ENCODE measurements at places on chromosomes 3 and 15.

GRCh38 chr15:82810061-82810889 lies 847 bp downstream of the WHAMM start:
- DNase-seq, result peak; percentile 79

DNA sequence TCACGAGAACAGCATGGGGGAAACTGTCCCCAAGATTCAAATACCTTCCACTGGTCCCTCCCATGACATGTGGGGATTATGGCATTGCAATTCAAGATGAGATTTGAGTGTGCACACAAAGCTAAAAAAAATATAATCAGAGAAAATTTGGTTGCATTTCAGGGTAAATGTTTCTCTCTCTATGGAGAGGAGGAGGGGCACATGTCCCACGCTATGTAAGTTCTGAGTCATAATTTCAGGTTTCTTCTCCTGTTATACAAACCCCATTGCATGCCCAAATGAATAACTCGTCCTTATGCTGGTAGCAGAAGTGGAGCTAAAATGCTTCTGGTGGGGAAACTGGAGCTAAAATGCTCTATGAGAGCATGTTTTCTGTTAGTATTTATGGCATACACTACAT lies 209.7 kb upstream of the DCBLD2 start:
- no peak for DNase-seq

DNA sequence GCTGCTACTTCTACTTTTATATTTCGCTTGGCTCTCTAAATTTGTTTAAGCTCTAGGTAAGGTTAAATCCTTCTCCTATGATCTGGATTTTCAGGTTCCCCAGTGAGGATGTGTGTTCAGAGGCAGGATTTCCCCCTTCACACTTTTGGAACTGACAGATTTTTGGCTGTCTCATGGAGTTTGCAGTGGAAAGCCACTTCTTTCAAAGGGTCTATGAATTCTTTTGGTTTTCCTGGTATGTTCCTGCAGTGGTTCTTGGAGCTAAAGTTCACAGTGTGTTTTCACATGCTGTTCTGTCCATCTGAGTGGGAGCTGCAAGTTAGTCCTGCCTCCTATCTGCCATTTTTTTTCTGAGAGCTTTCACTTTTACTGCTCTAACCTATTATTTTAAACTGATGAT lies 21.6 kb upstream of the TIGIT start:
- no peak for DNase-seq

- DNase-seq, result no peak
These were observed 383.4 kb upstream of the ARRDC4 start for GRCh38 chr15:97576929-97577645.

GRCh38 chr3:16596352-16597032 lies 8.7 kb downstream of the DAZL start:
- DNase-seq, result no peak

DNA sequence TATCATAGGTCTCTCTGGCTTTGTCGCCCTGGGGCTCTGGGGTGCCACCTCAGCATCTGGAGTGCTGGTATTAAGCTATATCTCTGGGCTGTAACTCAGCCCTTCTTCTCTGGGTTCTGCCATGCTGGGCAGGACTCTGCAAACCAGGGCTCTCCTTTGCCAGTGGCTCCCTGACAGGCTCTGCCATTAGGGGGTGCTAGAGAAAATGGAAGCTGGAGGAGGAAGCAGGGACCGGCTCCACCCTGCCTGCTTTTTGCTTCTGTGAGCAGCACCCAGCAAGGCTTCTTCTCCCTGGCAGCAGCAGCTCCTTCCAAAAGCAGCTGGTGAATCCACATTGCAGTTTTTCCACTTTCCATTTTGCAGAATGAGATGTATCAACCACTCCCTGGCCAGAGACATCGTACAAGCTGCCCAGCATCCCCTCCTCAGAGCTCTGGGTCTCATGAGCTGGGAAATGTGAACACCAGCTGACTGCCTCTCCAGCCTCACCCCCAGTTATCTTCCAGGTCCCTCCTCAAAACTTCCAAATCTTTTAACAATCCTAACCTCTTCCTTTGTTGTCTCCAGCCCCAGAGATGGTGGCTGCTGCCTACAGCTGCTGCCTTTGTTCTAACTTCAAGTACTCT lies 165.0 kb downstream of the ABHD5 start:
- peak; percentile 76 for DNase-seq

DNA sequence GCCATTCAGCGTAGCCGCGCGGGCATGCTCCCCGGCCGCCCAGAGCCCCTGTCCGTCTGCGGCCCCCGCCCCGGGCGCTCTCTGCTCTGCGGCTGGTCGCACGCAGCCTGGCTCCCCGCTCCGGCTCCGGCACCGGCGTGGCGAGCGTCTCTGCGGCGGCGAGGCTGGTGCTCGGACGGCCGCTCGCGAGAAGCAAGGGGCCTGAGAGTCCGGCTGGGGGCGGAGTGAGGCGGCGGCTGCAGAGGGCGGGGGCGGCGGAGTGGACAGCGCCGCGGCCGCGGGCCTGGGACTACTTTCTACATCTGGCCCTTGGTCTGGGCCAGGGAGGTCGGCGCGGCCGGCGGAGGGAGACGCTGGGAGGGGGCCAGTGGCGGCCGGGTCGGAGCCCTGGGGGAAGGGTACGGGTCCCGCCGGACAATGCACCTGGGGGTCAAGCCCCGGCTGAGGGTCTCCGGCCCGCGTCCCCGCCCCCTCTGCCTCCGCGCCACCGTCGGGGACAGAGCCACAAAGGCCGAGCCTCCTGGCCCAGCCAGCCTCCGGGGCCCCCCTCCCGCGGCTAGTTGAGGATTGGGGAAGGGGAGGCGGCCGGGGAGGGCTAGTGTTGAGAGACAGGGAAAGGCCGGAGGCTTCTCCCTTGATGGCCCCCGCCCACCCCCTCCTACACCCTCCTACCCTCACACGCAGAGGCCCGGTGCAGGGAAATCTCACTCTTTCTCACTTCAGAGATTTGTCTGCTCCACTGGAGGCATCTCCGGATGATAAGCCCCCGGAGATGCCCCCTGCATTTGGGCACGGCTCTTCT lies at the start of gene PRTG:
PRTG (minus strand) TSS at position 226 of the 802 bp plus-strand sequence; CDS start at position 5, 221 bp downstream.
- DNase-seq, result peak; percentile 22

GRCh38 chr15:25987638-25988037 lies 124.5 kb upstream of the ATP10A start:
- DNase-seq, result no peak

DNA sequence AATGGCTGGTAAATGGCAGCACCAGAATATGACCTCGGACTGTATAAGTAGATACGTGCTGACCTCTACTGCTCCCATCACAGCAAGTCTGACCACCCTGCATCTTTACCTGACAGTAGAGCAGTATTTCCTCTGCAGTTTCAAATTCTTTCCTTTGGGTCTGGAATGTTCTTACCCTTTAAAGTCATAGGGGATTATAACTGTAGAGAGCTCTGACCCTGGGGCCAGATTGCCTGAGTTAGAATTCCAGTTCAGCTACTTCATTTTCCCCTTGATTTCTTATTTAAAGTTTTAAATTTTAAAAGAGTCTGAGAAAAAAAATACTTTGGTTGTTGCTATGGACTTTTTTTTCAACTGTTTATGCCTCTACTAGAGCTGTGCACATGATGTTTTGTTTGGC lies 237.7 kb downstream of the NR1D2 start:
- no peak for DNase-seq

DNA sequence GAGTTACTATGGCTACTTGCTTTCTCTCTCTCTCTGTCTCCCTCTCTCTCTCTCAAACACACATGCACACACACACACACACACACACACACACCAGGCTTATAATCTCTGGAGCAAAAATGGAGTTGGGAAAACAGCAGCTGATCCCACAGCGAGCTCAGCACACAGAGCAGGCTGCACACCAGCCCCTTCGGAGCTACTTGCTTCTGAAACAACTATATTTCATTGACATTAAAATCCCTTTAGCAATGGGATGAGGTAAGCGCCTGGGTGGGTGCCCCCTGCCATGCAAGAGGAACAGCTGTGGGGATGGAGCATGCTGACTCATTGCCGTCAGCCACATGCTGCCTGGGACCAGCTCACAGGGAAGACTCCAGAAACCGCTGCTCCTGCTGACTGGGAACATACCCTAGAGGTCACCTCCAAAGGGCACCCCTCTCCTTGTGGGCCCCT lies 45.7 kb downstream of the B3GNT5 start:
- DNase-seq, result peak; percentile 60

DNA sequence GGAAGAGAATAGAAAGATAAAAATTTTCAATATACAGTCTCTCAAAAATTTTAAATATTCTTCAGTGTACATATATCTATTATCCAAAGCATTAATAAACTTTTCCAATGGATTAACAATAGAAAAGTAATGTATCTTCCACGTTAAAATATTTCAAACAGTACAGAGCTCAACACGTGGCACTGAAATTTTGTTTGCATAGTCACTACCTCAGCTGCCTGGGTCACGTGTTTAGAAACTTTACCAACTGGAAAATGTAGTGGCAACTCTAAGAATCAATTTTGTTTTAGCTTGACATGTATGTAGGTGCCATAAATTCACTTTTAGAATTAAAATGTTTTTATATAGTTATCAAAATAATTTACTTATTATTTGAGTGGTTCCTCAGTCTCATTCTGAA lies 85.3 kb downstream of the CNTN3 start:
- DNase-seq, result no peak

DNA sequence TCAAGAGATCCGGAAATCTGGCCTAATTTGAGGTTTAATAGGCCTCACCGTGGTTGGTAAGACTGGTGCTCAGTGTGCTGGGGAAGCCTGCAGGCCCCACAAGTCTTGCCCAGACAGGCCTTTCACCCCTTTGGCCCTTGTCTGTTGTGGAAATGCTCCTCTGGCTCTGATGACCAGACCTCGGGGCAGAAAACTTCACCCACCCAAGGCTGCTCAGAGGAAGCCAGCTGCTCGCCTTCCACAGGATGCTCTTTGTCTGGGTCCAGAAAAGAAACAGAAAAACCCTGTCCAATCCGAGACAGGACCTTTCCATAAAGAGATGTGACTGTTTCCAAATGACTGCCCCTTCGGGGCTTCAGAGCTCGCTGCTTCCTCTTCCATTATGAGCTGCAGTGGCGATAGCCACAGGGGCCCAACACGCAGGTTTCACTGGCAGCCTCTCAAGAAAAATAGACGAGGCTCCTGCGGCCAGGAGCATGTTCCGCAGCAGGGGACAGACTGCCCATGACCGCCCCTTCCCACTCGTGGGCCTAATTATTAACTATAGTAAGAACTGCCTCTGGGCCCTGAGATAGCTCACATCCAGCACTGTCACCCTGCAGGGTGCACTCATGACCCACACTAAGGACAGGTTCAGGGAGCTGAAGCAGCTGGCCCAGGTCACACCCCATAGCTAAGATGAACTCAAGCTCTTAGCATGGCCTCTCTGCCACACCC lies 6.8 kb upstream of the SNX22 start:
- no peak for DNase-seq

- no peak for DNase-seq
These were observed 359.3 kb downstream of the RORA start for GRCh38 chr15:60869851-60870250.

DNA sequence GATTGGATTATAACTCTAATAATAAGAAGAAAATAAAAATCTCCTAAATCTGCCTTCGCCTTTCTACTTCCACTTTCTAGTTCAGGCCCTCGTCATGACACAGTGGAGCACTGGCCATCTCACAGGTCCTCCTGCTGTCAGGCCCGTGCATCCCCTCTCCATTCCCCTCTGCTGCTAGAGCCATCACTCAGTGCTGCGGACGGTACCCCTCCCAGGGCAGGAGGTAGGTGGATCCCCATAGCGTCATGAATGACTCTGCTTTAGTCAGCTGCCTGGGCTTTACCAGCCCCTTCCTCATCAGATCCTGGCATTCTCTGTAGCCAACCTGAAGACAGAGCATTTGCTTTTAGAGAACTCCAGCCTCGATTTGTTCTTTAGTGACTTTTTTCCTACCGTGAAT lies 12.0 kb upstream of the PPP1R2 start:
- no peak for DNase-seq
